NCI-H1694 (cell line): ENCODE measurements at places on chromosomes 1 and 21.

GRCh38 chr1:192579010-192579738 is 3.6 kb downstream of the RGS1 start:
- no peak for DNase-seq

DNA sequence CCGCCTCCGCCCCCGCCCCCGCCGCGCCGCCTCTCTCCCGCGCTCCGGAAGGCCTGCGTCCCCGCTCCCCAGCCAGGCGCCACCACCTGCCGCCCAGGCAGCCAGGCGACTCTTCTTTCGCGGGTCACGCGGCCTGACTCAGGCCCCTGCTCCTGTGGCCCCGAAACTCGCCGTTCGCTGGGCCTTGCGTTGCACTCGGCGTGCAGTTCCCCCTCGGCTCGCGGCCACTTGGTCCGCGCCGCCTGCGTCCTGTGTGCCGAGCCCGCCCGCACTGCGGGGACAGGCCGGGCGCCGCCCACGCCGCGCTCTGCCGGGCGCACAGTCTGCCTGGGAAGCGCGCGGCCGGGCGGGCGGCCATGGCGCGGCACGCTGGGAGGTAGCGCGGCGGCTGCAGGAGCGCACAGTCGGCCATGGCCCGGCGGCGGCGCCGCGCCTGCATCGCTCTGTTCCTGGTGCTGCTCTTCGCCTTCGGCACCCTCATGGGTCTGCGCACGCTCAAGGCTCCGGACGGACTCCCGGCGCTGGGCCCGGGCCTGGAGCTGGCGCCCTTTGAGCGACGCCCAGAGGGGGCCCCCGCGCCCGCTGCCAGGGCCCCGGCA is at the start of gene MANEAL:
Gene MANEAL (plus strand): TSS at position 75 of the 599 bp plus-strand sequence. CDS start 336 bp downstream, at position 411.
- DNase-seq = no peak

GRCh38 chr1:222310836-222311235 is 237.1 kb downstream of the HHIPL2 start:
- DNase-seq = no peak

GRCh38 chr1:229325853-229326487 is 16.9 kb downstream of the CCSAP start:
- DNase-seq = no peak

DNA sequence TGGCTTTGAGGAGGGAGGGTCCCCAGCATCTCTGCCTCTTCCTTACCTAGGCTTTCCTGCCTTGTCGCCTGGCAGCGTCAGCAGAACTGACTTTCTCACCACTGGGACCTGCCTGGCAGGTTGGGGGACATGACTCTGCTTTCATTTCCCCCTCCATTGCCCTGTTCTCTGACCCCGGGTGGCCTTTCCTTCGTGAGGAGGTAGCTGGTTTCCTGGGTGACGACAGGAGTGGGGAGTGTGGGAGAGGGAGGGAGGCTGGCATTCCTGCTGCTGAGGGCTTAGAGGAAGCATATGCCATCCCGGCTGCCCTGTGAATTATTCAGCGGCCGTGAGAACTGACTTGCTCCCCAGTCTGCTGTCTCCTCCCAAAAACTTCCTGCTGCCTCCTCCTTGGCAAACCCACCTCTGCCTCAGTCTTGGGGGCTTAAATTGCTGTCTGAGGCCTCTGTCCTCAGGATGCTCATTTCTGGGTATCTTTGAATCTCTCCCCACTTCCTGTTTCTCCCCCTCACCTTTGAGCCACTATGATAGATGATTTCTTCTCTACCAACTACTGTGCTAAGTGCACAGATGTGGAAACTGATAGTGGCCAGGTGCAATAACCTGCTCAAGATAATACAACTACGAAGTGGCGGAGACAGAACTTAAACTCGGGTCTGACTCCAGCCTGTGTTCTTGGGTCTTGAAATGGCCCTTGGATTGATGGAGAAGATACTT is 182.0 kb upstream of the CSF3R start:
- peak; percentile 43 for DNase-seq
